ENCODE measurements at places on chromosomes 7 and 10.

- no peak for DNase-seq
Measured at GRCh38 chr7:1254281-1255079, 21.8 kb downstream of the UNCX start.

GRCh38 chr7:52525772-52526341 is 509.6 kb upstream of the POM121L12 start:
- no peak for DNase-seq

GRCh38 chr10:88291289-88292184 is 291.6 kb downstream of the RNLS start:
- DNase-seq: no peak

DNA sequence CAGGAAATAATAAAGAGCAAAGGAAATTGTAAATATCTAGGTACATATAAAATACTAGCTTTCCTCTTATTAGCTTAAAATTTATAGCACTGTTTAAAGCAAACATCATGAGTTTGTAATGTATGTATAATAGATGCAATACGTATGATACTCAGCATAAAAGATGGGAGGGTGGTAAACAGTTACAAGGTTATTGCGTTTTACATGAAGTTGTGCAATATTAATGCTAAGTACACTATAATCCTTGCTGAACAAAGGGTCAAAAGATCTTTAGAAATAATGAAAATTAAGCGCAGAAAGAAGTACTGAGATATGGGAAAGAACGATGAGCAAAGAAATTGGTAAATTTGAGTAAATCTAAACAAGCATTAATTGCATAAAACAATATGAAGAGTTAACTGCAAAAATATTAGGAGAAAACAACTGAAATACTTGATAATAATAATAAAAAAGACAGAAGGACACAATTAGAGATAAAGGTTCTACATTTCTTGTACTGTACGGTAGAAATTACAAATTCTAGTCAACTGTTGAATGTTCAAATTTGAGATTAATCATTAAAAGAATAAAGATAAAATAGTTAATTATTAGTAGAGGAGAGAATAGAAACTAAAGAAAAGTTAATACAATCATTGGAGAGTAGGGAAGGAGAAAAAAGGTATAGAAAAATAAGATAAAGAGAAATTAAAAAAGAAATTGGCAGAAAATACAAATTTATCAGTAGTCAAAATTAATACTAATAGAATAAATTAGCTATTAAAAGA is 17.9 kb downstream of the C10orf67 start:
- no peak for DNase-seq

DNA sequence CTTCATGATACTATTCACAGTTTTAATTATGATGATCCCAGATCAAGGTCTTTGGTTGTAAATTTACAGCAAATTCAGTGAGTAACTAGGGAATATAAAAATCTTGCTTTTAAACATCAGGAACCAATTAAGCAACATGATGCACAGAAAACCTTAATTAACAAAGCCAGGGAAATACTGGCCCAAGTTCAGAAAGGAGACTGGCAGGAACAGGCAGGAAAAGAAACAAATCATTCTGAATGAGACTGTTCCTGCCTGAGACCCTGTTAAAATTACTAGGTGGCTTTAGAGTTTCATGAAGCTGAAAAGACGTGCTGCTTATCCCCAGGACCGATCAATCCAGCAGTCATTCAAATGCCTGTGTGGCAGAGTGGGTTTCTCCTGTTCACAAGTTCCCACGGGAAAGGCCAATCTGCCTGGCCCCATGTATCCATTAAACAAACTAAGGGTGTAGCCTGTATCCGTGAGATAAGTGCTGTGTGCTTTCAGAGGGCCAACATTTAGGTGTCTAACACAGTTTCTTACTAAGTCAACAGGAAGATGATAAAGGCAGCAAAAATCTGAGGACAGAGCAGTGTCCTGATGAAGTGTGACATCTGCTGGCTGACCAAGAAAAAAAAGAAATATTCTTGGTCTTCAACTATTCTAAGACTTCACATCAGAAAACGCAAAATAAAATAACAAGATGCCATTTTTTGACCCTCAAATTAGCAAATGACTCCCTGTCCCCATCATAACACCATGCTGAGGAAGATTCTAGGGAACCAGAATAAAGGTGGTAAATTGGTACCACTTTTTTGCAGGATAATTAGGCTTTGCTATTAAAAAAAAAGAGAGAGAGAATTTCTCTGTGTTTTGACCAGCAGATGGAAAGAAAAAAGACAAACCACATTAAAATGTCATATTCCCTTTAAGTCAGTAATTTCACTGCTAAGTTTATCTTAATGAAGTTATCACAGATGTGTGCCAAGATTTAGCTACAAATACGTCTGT is 34.2 kb downstream of the PUS7 start:
- peak; percentile 18 for DNase-seq

- DNase-seq: no peak
Measured at GRCh38 chr10:106741006-106741530, 423.4 kb downstream of the SORCS1 start.

DNA sequence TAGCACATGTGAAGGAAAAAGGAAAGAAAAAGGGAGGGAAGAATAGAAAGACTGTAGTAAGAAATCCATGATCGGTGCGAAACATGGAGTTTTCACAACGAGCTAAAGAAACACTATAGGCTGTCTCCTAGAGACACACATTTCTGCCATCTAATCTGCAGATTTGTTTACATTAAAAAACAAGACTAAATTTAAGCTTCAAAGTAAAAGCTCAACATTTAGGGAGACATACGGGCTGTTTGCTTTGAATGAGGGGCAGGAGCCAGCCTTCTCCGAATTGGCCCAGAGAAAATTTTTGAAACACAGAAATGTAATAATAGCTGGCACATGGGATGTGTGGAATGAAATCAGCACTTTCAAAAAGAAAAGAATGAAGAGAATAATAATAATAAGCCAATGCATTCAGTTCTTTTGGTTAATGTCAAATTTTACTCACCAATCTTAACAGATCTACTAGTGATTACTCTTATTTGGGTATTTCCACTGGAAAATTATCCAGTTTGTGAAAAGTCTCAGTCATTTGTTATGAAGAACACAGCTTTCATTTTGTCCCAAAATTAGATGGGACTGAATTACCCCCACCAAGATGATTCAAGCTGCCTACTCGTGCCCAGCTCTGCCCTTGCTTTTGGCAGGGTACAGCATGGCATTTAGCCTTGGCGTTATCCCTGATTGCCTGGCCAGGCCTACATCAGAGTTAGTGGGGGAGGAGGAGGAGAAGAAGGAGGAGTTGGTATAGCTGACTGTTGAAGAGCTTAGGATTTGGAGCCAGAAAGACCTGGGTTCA is 47.1 kb downstream of the MTURN start:
- no peak for DNase-seq

DNA sequence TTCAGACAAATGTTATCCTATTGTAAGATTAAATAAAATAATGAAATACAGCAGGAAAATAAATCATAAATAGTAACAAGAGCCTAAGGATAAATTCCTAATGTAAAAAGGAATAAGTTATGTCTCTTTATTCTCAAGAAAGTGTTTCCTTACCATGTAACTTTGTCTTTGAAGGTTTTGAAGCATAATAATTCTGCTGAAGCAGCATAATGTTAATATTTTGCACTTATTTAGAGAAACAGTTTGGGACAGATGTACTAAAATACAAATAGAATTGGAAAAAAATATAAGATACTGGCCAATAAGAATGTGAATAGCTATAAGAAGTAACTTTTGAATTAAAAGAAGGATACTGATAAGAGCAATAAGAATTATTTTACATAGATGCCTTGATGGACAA is 45.7 kb downstream of the GRM3 start:
- no peak for DNase-seq

- no peak for DNase-seq
Measured at GRCh38 chr7:87345962-87346371, 503 bp downstream of the CROT start.

DNA sequence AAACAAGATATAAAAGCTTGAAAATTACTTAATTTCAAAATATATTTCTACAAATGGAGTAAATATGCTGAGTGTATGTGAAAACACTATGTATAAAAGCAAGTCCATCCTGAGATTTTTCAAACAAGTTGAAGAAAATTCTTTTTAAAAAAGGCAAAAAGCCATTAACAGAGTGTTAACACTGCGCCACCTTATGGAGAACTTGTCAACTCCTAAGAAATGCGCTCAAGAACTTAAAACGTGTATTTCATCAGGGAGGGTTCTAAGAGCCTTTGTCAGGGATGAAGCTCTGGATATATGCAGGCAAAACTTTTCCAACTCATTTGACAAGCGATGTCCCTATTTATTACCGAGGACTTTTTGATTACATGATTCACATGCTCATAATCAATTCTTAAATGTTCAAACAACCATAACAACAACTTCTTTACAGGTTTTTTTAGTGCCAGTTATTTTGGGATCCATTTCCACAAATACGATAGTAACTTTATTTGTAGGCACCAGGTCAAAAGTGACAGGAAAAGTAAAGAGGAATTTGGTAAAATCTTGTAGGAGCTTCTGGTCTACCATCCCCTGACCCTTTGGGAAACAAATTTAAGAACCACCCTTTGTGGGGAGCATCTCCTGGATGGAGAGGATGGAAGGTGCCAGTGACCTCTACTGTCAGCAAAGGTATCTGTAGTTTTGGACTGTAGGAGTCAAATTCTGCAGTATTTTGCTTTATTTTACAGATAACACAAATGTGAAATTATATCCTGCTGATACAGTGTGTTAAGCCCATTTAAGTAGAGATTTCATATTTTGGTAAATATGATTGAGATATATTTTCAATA is 23.2 kb downstream of the CALCR start:
- DNase-seq: peak; percentile 74

DNA sequence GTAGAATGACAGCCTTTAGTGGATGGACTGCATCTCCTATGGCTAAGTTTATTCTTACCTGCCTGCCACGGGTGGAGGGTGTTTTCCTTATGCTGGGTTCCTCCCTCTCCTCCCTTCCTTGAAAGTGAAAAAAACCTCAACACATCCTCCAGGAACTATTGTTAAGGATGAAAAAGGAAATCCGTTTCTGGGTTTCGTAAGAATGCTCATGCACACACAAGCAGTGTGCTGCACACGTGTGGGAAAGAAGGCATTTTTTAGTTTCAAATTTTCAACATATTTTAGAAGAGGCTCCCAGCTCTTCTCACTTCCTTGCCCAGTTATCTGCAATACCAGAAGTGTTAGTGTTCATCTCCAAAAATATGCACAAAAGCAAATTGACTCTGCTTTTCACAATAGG is 90.6 kb downstream of the FAM171A1 start:
- no peak for DNase-seq

DNA sequence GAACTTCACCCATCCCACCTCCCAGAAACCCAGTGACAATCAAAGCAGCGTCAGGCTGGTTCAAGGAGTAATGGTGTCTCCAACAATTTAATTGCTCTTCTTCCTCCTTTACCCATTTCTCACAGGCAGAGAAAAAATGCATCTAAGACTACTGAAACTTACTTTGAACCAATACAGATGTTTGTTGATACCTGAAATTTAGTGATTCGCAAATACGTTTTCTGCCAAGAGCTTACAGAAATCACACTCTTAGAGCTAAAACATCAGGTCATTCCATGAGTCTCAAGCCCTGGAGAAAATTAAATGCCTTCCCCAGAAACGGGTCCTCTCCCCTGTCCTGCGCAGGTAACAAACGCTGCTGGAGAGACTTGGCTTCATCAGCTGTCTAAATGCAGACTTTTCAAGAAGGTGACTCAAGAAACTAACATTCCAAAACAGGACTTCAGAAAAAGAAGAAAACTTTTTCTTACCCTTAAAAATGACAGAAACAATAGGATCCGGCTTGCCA is 443 bp downstream of the MYOF start:
- no peak for DNase-seq

- no peak for DNase-seq
Measured at GRCh38 chr7:108717781-108718180, 148.1 kb downstream of the DNAJB9 start.

- no peak for DNase-seq
Measured at GRCh38 chr10:25176421-25176968, 1.7 kb downstream of the GPR158 start.

DNA sequence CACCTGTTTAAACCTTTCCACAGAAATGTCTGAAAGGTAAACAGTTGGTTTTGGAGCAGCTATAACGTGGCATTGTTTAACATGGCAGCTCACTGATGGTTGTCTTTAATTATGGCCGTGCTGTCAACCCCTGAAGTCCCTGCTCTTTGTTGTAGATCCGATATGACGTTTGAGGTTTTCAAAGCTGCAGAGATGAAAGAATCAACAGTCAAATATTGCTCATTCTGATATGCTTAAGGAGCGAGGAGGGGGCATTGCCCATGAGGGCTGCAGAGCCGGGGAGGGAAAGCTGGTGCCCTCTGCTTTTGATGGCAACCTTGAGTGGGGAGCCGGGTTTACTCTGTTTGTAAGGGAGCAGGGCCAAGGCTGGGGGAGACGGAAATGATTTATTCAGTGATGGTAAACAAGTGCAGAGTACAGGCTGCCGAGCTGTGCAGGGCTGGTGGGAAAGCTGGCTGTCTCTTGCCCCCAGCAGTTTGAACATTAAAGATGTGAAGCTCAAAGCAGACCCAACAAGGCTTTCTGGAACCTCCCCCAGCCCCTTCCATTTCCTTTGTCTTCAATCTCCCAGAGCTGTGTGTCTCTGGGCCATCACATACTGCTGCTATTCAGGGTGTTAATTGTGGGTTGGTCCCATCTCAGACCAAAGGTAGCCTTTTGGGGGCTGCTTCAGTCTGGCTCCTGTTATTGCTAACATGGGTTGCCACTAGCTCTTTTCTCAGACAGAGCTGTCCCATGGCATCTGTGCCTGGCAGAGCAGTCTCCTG is 345.5 kb downstream of the LRMDA start:
- DNase-seq: no peak

Data from NCI-H1694 treated with DMSO at 0.1 percent for 48 hours (cell line).